Stimulated activated CD8-positive, alpha-beta memory T cell treated with anti-CD3 and anti-CD28 coated beads, Interleukin-7, amount 100 ng/mL, for 4 hours (primary cell): ENCODE measurements at places on chromosomes 11 and 22.

- DNase-seq: no peak
Observed at GRCh38 chr11:1770061-1770460, 6.3 kb upstream of the CTSD start.

- DNase-seq: no peak
Observed at GRCh38 chr11:14230407-14230806, 128.6 kb downstream of the RRAS2 start.

- DNase-seq: no peak
Observed at GRCh38 chr11:62725646-62726045, 1.6 kb downstream of the HNRNPUL2 start.

DNA sequence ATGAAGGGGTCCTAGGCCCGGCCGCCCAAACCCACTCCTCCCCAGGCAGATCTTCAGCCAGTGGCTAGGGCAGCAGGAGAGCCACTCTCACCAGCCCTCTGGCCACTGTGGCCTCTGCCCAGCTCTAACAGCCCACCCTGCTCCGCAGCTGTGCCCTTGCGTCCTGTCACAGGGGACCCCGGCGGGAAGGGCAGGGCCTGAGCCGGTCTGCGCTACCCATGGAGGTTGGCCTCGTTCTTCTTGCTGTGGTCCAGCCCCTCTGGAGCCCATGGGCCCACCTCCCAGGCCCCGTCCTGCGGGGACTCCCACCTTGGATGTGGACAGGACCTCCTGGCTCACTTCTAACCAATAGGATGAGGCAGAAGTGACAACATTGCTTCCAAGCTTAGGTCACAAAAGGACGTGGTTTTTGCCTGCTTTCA lies 38.3 kb upstream of the TH start:
- no peak for DNase-seq

DNA sequence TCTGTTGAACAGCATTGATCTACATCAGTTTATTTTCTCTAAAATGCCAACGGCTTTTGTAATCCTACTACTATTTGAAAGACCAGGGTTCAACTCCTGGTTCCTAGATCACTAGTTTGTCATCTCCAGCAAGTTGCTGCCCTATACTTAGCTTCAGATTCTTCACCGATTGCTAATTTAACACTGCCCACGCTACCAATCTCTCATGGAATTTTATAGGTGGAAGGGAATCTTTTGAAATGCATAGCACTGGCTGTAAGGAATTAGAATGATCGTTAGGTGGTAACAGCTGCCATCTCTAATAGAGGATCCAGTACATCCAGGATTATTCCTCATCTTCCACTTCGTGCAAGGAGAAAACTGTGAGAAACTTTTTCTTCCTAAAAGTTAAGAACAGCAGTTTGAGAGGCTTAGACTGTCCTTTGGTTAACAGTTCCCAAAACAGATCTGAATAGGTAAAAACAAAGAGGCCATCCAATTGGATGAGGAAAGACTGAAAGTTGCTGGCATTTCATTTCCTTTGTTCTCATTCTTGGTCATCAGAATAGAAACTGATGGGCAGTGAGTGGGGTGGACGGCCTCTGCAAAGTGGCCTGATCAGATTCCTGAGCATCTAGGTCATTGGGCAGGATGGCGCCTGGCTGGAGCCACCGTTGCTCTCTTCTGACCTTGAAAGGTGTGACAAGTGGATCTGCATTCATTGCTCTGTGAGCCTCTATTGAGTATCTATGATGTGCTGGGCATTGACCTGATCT lies 236.3 kb upstream of the SORL1-AS1 start:
- DNase-seq: no peak

DNA sequence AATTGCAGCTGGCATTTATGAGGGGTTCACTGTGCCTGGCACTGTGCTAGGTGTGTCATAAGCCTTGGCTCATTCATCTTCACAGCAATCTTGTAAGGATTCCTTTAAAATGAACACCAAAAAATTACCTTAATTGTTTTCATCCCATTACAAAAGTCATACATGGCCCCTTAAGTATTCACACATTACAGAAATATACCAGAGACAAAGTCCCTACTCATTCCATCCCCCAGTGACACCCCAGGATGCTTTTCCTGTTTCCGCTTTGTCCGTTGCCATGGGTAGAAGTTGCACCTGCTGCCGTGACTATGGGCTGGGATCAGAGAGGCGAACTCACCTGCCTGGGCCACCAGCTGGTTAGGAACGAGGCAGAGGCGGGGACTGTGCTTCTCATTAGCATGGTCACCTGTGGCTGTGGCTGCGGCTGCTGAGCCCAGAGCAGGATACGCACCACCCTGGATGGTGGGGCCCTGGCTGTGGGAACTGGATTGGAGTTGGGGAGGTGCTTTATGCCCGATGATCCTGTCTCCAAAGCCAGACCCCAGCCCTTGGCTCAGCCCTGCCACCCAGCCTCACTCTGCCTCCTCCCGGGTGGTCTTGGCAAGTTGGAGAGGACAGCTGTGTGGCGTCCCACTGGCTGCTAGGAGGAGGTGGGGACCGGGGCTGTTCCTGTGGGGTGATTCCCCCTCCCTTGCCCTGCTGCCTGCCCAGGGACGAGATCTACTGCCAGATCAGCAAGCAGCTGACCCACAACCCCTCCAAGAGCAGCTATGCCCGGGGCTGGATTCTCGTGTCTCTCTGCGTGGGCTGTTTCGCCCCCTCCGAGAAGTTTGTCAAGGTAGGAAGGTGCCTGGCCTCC lies 60.8 kb downstream of the MYO7A start:
- no peak for DNase-seq

- DNase-seq: no peak
Observed at GRCh38 chr11:125750629-125751028, 4.5 kb downstream of the PATE1 start.

DNA sequence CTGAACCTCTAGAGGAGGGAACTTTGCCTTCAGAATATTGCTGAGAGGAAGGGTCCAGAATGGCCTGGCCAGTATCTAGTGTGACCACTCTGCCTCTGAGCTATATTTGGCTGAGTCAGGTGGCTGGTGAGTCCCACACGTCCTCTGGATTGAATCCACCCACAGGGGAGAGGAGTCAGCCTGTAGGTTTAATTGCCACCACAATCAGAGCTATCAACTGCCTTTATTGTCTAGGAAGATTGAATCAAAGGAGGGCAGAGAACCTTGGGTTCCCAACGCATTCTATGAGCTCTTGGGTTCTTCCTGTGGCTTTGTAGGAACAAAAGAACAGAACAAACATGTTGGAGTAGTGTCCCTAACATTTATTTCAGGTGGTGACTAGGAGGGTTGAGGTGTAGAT lies 67.7 kb downstream of the ST3GAL4 start:
- no peak for DNase-seq

DNA sequence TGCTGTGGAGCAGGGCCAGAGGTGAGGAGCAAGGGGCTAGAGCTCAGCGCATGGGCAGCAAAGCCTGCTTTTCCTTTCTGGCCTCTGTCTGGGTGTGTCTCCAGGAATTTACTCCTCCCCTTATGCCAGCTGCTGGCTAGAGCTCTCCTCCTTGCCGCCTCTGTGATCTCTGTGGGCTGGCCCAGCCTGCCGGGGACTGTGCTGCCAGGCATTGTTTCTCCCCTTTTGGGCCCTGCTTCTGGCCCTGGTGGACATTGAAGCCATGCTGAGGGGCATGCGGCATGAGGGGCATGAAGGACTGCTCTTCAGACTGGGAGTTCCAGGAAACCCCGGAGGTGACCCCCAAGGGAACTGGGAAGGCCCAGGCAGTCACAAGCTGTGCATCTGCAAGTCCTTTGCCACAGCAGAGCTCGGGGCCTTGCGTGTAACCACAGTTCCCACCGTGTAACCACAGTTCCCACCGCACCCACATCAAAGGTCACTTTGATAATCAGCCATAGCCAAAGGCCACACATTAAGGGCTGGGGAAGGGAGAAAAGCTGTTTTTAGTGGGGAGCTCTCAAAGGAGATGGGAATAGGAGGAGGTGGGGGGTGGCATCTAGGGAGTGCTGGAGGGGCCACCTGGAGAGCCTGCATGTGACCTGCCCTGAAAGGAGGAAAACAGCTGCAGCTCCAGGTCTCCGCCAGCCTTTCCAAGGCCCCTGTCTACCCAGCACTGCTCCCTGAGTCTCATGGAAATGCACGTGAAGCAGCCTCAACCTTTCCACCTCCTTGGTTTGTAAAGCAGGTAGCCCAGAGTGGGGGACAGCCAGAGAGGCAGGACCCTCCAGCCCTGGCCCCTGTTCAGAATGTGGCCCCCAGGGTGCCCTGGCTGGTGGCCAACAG lies 62.3 kb downstream of the PPFIBP2 start:
- no peak for DNase-seq

GRCh38 chr11:93783765-93784144 lies 327 bp upstream of the MED17 start:
- DNase-seq: no peak

- DNase-seq: no peak
Observed at GRCh38 chr11:46114961-46115360, 6.3 kb downstream of the PHF21A start.

GRCh38 chr22:38524429-38524828 lies 18.3 kb upstream of the DDX17 start:
- no peak for DNase-seq

DNA sequence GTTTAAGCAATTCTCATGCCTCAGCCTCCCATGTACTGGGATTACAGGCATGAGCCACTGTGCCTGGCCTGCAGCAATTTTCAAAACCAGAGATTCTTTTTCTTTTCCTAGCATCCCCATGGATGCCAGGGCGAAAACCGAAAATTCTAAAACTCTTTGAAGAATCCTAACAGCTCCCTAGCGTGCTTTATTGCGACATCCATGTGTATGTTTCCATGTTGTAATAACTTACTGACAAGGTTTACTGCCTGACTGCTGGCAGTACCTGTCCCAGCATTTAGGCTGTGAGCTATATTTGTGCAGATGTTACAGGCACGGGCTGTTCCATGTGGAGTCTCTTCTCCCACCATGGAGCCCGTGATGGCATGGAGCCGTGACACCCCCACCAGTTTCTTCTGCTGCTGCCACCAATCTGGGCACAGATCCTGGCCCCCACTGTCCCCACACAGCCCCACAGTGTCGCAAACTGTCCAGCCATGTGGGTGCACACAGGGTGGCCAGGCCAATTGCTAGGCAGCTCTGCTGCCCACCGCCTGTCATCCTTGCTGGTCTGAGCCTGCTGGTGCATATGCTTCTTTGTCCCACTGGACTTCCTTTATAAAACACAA lies 7.1 kb upstream of the TAB1 start:
- no peak for DNase-seq

DNA sequence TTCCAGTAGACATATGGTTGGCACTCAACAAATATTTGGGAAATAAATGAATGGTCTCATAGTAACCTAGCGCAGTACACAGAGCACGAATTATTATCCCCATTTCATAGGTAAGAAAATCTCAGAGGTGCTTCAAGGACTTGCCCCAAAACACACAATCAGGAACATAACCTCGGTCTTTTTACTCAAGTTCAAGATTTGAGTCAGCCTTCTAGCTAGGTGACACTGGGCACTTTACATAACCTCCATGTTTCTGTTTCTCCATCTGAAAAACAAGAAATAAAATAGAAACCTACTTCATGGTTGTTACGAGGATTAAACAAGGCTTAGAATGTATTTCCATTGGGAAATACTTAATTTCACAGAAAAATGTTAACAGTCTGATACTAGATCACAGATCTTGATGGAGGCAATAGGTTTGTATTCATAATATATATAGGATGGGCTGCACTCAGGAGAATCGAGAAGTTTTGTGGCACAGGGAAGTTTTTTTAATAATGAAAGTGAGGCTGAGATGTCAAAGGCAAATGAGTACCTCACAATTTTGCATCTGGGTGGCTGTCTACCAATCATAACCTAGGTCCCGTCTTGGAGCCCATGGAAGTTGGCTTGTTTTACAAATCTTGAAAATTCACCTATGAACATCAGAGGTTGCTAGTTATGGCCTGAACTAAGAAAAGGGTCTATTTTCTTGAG lies 147.4 kb upstream of the ZC3H12C start:
- DNase-seq: no peak

DNA sequence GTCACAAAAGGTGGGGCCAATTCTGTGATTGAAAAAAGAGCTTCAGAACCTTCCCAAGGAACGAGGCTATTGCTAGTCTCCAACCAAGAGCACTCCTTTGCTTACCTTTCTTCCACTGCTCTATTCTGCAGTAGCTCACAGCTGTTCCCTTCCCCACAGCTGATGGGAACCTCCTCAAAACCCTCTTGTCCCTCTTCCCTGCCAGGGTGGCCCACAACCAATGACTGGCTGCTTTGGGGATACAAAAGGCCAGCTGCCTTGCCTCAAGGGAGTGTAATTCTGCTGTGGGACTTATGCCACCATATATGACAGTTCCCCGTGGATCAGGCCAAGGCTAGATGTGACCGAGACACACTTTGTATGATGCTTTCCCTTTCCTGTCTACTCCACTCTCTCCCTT lies 15.0 kb downstream of the KCNE3 start:
- DNase-seq: no peak

- no peak for DNase-seq
Observed at GRCh38 chr11:69022260-69022659, 9.2 kb upstream of the MRGPRF start.

- no peak for DNase-seq
Observed at GRCh38 chr11:46719048-46719542, at the start of gene F2. Gene F2, plus strand, starts transcription at chr11:46719213. Its CDS starts 23 bp downstream, at chr11:46719236.

DNA sequence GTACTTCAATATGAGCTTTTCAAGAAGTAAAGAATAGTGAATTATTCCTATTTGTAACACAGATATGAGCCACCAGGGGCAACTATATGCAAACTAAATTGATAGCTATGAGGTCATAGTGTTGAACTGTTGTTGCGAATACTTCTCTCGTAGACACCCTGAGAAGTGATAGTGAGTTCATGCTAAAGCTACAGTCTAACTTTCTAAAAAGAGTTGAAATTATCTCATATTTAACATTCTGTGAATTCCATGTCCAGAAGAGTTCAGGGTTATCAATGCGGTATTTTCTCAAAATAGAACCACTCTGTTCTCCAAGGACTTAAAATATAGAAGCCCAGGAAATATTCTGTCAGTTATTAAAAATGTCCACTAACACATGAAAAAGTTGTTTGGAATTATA lies 185.4 kb downstream of the AASDHPPT start:
- DNase-seq: no peak

GRCh38 chr22:34437140-34437539 lies 516.9 kb upstream of the LARGE1 start:
- DNase-seq: no peak

GRCh38 chr11:66467034-66467659 lies 442 bp downstream of the PELI3 start:
- DNase-seq: no peak

DNA sequence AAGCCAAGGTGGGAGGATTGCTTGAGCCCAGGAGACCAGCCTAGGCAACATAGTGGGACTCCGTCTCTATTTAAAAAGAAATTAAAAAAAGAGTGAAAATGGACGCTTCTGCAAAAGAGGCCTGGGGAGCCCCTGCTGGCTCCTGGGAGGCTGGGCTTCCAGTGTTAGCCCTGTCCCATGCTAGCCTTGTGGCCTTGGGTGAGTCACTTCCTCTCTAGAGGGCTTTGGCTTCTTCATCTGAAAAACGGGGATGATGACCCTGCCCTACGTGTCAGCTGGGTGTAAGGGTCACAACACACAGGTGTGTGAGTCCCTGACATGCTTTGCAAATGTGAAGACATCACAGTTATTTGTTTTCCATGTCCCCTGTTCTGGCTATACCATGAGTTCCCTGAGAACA lies 32.8 kb downstream of the FAM227A start:
- no peak for DNase-seq

- no peak for DNase-seq
Observed at GRCh38 chr22:17802411-17802810, 28.1 kb upstream of the BID start.
